Anterior cingulate cortex (tissue), 58 donors: ENCODE measurements at places on chromosomes 2 and 18.
A peak's percentile ranks its signal among the peaks of the same experiment; 100 is the strongest.

DNA sequence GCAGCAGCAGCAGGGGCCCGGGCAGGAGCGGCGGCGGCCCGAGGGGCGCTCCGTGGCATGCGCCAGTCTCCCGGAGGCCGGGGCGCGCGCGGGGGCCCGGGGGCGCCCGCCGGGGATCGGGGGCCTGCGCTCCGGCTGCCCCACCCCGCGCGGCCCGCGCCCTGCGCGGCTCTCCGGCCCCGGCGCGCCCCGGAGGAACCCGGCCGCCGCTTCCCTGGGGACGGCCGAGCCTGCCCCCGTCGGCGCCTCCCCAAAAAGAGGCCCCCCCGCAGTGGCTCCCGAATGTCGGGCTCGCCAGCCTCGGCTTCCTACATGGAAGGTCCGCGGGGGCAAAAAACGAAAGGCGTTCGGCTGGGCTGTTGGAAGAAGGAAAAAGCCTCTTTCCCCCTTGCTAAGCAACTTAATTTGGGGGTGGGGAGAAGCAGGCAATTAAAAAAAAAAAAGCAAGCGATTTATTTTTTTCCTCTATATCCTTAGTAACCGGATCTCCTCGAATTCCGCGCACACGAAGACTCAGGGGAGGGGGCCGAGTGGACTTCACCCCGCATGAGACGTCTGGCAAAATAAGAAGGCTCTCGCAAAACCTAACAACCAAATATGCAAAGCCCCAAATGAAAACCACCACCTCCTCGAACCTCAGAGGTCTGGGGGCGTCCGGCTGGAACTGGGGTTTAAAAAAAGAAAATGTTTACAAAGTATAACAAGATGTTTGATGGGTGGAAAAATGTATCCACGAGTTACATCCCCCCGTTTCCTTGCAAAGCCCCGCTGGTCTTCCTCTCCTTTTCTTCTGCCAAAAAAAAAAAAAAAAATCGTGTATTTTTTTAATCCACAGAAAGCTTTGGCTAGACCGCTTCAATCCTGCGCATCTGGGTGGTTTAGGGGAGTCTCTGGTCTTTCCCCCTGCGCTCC, at the start of gene SMAD7:
TSS of gene SMAD7 (minus strand) at position 430 of the 912 bp plus-strand sequence. CDS start 541 bp downstream, outside the sequence.
- DNase-seq = no peak

DNA sequence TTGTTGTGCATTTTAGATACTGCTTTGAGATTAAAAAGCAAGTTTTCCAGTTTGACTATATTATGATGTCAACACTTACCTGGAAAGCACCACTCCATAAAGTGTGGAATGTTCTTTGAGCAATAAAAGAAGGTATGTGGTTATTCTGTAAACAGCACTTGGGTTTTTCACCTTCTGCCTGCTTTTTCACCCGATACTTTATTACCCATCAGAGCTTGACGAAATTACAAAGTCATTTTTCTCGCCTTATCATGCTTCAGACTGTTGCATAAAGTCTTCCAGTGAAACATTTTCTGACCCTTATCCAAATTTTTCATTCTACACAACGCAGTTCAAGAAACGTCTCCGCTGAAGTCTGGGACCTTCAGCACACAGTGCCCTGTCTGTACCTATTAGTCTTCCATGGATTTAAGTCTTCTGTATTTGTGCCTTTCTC, 25.2 kb downstream of the CAB39 start:
- DNase-seq = no peak

- DNase-seq = no peak
These were observed 7.9 kb downstream of the SLC3A1 start for GRCh38 chr2:44283116-44283666.

- DNase-seq = no peak
These were observed 30.6 kb upstream of the EPG5 start for GRCh38 chr18:45997700-45998151.

DNA sequence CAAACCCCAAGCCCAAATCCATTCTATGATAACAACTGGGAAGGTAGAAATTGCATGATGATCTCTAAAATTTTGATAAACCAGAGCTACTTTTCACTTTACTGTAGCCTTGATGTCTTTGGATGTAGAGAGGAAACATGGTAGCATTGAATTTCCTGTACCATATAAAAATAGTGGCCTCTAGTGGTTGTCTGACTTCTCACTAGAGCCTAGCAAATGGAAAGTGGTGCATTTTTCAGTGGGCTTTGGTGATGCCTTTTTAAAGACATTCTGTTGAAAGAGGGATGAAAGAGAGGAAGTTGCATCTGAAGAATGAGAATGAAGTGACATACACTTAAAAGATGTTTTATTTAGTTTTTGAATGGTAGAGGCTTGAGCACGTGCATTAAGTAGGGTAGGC, 662.2 kb downstream of the XIRP2 start:
- DNase-seq = no peak

GRCh38 chr2:157465554-157465953, 21.7 kb upstream of the CYTIP start:
- no peak for DNase-seq

- DNase-seq = no peak
These were observed 136.4 kb upstream of the GPC1 start for GRCh38 chr2:240298803-240299709.

DNA sequence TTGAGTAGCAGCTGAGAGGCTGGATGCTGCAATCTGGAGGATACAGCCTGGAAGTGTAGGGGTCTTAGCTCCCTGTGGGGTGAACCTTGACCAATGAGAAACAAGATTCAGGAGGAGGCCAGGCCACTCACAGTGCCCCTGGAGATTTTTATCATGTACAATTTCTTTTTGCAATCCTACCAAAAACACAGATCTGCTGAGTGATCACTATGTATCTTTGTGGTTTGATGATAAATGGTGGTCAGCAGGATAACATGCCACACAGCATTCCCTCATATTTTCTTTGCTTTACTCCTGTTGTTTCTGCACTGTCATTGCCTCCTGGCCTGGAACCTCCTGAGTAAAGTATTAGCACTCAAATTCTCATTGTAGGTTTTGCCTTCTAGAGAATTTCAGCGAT, 357.9 kb downstream of the THSD7B start:
- no peak for DNase-seq

DNA sequence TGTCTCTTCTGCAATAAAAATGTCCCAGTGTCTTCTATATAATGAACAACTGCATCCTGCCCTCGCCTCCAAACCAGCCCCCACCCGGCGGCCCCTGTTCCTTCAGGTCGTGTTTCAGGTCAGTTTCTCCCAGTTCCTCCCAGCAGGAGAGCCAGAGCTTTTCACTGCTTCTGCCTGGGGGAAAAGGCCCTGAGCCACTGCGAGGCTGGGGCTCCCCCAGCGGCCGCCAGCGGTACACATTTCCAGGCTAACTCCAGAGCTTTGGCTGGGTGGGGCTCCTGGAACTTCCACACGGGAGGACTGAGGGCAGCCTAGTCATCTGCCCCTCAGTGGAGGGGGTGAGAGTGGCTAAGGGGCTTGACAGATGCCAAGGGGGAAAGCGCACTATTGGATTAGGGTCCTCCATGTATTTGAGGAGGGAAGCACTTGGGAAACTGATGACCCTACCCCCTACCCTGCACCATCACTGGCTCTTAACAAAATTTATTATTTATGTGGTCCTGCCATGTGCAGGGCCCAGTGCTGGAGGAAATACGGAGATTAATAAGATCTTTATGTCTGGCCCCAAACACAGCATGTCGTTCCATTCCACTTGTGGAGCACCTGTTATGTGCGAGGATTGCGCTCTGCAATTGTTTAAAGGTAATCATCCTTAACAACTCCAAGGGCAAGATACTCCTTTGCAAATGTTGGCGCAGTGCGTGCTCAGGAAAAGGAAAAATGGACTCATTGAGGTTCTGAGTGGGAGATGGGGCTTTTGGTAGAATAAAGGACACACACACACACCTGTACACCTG, 17.3 kb upstream of the CYS1 start:
- peak; percentile 54 for DNase-seq

DNA sequence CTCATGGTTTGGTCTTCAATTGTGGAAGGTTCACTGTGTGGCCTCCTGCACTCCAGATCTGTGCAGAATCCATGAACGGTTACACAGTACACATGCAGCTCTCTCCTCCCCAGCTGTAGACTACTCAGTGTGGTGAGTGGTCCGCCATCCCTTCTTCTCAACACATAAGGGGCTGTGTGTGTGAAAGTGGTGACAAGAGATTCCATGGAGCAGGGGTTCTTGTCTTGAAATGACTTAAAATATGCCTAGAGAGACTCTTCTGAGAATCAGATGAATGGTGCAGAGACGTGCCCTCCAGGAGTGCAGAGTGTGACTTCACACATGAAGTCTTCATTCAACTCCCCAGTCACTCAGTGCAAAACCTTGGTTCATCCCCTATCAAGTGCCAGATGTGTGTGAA, 151.0 kb upstream of the COPS8 start:
- no peak for DNase-seq

DNA sequence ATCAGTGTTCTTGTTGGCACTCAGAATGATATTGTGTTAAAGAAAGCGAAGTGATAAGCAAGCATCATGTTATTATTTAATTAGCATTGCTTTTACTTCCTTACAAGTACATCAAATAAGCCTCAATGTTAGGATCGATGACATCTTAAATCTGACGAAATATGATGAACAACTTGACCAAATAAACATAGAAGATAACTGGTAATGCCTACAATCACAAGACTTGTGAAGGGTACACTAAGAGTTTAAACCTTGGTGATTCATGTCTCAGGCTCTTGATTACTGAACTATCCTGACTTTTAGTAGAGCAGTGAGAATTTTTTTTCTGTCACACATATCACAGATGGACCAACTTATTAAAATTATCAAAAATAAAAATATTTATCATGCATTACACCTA, 500.8 kb upstream of the ZEB2 start:
- DNase-seq = no peak

DNA sequence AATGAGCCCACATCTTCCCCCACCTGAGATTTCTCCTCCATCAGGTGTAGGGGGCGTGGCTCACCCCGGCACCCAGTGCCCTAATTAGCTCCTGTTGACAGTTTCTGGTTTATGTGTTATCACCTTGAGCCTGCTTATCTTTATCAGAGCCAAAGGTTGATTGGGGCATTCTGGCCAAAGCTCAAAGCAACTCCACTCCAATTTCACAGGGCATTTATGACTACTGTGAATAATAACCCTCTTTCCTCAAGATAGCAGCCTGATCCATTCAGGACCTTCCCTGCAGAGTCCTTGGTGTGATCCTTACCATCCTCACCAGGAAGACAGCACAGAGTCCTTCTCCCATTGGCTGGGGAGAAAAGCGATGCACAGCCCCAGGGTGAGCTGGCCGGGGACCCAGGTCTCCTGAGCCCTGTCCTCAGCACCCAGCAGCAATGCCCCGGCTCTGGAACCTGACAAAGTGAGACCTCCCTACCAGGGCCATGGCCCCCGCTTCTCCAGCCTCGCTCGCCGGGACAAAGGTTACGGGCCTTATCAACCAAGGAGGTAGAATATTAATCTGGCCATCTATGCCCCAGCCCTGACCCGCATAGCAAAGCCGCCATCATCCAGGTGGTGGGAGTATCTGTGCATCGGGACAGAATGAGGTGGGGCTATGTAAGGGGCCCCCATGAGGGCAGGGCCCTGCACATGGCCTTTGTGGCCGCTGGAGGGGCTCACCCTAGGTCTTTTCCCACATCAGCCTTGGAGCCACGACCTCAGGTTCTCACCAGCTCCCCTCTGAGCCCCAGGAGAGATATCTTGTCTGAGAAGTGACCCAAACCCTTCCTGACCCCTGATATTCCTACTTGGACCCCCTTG, 64.5 kb downstream of the ZFP36L2 start:
- DNase-seq = no peak

DNA sequence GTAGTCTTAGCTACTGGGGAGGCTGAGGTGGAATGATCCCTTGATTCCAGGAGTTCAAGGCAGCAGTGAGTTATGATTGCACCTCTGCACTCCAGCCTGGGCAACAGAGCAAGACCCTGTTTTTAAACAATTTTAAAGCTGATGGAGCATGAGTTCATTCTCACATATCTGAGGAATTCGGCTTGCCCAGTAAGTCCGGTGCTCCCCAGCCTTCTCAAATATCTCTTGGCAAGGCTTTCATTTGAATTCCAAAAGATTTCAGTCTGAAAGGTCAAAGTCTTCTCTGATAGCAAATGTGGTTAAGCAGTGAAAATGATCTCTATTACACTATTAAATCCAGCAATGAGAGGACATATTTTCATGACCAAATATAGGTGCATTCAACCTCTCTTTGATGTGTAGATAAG, 27.9 kb downstream of the PIEZO2 start:
- DNase-seq = no peak

GRCh38 chr2:102020596-102021170, 28.9 kb downstream of the IL1R2 start:
- DNase-seq = peak; percentile 79

- no peak for DNase-seq
These were observed 57.2 kb downstream of the MAP4K3 start for GRCh38 chr2:39379643-39380524.

DNA sequence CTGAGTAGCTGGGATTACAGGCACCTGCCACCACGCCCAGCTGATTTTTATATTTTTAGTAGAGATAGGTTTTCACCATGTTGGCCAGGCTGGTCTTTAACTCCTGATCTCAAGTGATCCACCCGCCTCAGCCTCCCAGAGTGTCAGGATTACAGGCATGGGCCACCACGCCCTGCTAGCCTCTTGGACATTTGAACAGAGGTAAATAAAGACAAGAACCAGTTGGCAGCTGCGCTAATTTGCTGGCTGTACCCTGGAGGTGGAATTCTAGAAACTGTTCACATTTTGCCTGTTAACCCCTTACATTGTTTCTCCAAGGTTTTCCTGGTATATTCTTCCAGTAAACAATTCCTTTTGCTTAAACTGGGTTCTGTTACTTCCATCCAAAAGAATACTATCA, 132.9 kb downstream of the CDH2 start:
- DNase-seq = no peak

GRCh38 chr18:70385474-70385873, 96.6 kb downstream of the SOCS6 start:
- DNase-seq = no peak

GRCh38 chr2:187419808-187420207, 28.2 kb downstream of the CALCRL start:
- DNase-seq = no peak

- no peak for DNase-seq
These were observed 162.0 kb upstream of the HAAO start for GRCh38 chr2:42954227-42954962.

- DNase-seq = no peak
These were observed 190.6 kb downstream of the TDRD15 start for GRCh38 chr2:21314322-21314835.

DNA sequence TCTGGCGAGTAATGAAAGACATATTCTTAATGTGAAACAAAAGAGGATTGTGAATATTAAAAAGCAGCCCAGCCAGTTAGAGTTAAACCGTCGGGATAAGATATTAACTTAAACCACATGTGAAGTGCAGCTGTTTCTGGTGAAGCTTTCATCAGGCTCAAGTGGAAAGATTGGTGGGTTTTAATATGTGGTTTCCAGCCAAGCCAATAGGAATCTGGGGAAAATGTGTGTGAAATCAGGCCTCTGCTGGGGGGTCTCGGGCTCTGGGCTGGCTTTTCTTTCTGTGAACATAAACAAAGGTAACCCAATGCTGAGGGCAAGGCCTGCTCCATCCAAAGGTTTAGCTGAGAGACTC, 279.6 kb downstream of the SLC4A3 start:
- no peak for DNase-seq

GRCh38 chr18:47150824-47151366, 595 bp upstream of the HDHD2 start:
- no peak for DNase-seq
